Mucosa of descending colon (tissue), 3 donors: ENCODE measurements at places on chromosomes 5 and 9. TPM values are rescaled to one million over a fixed set of nuclear protein-coding genes. Genes with fewer than 3 reads are reported as not detected.
A peak's percentile ranks its signal among the peaks of the same experiment; 100 is the strongest.

GRCh38 chr5:58200451-58200850 is 259.4 kb downstream of the PLK2 start:
- no peak for DNase-seq

Gene TOPORS
- total RNA-seq, result 18.2 TPM

GRCh38 chr9:97908705-97909104 is 13.6 kb downstream of the TRMO start:
- no peak for DNase-seq

Gene CARD9
- 2.2 TPM for total RNA-seq

- no peak for DNase-seq
These were observed 31.5 kb upstream of the LVRN start for GRCh38 chr5:115930630-115931337.

DNA sequence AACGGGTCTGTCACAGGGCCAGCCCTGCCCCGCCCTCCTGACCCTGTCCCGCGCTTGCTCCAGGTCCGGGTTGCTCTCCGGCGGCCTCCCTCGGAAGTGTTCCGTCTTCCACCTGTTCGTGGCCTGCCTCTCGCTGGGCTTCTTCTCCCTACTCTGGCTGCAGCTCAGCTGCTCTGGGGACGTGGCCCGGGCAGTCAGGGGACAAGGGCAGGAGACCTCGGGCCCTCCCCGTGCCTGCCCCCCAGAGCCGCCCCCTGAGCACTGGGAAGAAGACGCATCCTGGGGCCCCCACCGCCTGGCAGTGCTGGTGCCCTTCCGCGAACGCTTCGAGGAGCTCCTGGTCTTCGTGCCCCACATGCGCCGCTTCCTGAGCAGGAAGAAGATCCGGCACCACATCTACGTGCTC is 4.2 kb downstream of the B4GALT7 start:
- DNase-seq, result no peak

DNA sequence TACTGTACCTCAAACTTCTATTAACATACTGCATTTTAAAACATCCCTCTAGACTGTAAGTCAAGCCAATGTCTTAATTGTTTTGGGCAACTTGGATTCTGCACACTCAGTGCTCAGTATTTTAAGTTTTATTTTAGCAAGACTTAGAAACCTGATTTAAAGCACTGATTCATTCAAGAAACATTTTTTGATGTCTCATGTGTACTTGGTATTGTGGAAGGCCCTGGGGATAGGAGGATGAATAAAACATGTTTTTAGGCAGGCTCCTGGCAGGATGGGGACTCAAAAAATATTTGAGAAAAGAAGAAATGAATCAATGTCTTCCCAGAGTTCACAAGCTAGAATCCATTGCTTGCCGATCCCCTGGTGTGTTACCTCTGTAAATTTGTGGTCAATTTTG is 334.0 kb upstream of the PUM3 start:
- DNase-seq, result no peak

Gene SCGB3A2
- not detected for total RNA-seq

DNA sequence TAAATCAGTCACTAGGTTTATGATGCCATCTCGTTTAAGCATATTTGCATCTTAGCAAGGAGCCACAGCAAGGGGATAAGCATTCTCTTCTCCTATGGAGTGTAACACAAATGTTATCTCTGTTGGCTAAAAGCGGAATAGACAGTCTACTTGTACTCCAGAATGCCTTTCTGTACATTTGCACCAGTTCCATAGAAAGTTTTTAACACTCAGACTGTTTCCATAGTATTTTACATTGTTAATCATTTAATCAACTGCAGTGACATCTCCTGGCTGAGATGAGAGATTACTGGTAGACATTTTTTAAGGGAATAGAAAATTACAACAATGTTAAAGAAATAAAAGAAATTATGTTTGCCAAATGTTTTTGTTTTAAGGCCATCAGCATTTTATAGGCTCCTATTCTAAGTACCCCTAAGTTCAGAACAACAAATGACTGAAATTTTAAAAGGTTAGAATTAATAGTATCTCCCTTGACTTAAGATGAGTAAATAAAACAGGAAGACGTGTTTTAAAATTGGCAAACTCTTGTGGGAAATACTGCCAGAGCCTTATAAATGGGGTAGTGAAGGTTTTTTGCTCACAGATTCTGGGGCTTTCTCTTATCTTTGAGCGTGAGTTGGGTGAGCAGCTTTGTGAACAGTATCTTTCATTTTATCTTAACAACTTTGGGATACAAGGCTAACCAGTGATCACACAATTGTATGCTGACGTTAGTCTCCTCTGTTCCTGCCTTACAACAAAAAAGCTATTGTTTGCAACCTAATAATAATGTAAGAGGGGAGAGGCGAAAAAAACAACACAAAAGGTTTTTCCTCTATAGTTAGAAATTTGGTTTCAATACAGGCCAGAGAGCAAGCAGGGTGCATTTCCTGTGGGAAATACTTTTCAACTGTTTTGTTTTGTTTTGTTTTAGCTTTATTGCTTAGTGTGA is 294.3 kb downstream of the FBXL7 start:
- no peak for DNase-seq

Gene PCDHGC5
- 2.6 TPM for total RNA-seq

Gene ASS1
- total RNA-seq, result 408 TPM

Gene PCDHA5
- total RNA-seq, result 0.10 TPM

GRCh38 chr9:132046456-132046855 is 33.2 kb downstream of the MED27 start:
- DNase-seq, result no peak

Gene THBS4
- total RNA-seq, result 4.8 TPM

Gene FRRS1L
- total RNA-seq, result 0.49 TPM

- DNase-seq, result no peak
These were observed 154.0 kb downstream of the OLFM1 start for GRCh38 chr9:135241381-135242048.

DNA sequence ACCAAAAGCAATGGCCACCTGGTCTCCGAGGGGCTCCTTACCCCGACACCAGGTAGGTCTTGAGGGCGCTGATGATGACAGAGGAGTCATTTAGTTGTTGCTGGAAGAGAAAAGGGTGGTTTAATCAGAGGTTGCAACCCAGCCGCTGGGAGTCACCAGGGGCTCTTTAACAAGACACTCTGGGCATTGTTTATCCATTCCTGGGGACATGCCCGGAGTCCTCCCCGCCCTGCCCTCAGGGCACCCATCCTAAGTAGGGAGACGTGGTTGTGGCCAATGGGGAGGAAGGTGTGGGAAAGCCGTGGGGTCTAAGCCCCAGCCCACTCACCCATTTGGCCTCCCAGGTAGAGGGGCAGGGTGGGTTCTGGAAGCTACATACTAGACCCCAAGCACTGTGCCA is 3.1 kb downstream of the PTGES2 start:
- DNase-seq, result no peak

GRCh38 chr5:54309691-54310432 is 511 bp downstream of the ARL15 start:
- DNase-seq, result peak; percentile 63

Gene CCDC180
- total RNA-seq, result 5.0 TPM

DNA sequence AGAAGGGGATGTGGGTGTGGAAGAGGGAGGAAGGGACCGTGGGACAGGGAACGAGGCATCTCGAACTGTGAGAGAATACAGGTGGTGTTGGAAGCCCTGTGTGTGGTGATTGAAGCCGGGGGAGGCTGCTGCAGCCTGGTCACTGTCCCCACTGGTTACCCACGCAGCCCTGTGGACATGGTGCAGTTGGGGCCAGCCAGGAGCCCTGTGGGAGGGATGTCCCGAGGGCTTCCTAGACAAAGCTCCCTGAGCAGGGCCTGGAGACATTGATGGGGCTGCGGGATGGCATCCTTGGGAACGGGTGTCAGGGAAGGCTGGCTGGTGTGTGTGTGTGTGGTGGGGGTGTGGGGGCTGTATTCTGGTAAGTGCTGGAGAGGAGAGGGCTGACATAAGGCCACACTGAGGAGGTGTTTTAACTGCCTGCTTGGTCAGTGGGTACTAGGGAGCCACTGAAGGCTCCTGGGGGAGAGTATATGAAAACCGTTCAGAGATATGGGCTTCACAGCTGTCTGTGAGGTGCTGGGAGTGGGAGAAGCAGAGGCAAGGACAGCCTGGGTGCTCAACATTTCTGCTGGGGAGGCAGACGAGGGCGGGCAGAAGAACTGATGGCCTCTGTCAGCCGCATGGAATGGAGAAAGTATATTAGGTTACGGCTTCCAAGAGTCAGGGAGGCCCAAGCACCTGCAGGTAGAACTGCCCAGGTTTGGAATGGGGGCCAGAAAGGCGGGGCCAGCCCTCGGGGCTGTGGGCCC is 20.0 kb downstream of the WNK2 start:
- no peak for DNase-seq

DNA sequence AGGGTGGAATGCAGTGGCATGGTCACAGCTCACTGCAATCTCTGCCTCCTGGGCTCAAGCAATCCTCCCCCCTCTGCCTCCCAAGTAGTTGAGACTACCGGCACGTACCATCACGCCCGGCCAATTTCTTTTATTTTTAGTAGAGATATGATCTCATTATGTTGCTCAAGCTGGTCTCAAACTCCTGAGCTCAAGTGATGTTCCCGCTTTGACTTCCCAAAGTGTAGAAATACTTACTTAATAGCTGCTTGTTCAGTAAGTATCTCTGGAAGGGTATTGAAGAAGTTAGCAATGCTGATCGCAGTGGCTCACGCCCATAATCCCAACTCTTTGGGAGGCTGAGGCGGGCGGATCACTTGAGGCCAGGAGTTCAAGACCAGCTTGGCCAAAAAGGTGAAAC is 35.7 kb upstream of the PLIN2 start:
- DNase-seq, result no peak

- DNase-seq, result no peak
These were observed 415.1 kb downstream of the MLLT3 start for GRCh38 chr9:20207176-20207575.

Gene PCDHB7
- total RNA-seq, result not detected

GRCh38 chr5:144370273-144370672 is 199.6 kb downstream of the KCTD16 start:
- no peak for DNase-seq

GRCh38 chr5:102792705-102793104 is 37.6 kb downstream of the PAM start:
- DNase-seq, result no peak

Gene PCDHA11
- not detected for total RNA-seq

- no peak for DNase-seq
These were observed 105.3 kb downstream of the VAV2 start for GRCh38 chr9:133886563-133887501.

Gene PLPPR1
- total RNA-seq, result 1.9 TPM

Gene CCL21
- 48.9 TPM for total RNA-seq

DNA sequence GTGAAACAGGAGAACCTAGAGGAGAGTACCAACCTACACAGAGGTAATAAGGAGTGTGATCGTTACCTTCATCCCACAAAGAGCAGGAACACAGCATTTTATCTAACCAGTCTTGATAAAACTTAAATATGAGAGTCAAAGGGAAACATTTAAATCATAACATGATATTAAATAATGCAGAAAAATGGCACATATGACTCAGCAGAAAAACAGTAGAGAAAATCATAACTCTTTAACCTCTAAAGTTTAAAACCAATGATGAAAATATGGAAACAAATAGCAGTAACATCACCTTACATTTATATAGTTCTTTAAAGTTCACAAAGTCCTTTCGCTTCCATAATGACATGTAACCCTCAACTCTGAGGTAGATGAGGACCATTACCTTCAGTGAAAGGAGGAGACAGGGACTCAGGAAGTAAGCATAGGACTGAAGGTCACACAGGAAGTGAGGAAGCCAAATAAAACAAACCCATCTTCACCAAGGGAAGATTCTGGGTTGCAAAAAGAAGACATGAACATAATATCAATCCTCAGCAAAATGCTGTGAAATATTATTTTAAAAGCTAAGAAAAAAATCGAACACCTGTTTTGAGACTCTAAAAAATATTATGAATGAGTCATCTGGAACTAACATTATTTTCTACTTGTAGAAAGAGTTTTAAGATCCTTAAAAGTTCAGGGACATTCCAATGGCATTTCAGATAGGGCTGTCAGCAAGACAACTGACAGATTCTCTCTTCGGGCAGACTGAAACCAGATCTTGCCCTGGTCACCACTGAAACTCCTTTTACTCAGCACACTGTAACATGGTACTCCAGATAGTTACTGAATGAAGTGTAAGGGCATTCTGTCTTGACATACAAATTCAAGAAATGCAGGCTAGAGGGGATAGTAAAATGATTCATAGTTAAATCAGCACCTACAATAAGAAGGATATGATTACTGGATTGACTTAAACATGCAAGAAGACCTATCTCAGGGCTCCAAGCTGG is 148.5 kb downstream of the EPB41L4A start:
- DNase-seq, result no peak
